ENCODE measurements at places on chromosomes 11 and 22.

DNA sequence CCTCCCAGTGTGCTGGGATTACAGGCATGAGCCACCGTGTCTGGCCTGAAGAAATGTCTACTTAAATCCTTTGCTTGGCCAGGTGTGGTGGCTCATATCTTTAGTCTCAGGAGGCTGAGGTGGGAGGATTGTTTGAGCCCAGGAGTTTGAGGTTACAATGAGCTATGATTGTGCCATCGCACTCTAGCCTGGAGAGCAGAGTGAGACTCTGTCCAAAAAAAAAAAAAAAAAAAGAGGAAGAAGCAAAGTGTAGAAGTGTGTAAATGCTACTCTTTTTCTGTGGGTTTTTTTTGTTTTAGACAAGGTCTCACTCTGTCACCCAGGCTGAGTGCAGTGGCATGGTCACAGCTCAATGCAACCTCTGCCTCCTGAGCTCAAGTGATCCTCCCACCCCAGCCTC, 6.4 kb upstream of the ATG16L2 start:
- no peak for DNase-seq

GRCh38 chr11:76094740-76095139, 111.6 kb downstream of the WNT11 start:
- no peak for DNase-seq

DNA sequence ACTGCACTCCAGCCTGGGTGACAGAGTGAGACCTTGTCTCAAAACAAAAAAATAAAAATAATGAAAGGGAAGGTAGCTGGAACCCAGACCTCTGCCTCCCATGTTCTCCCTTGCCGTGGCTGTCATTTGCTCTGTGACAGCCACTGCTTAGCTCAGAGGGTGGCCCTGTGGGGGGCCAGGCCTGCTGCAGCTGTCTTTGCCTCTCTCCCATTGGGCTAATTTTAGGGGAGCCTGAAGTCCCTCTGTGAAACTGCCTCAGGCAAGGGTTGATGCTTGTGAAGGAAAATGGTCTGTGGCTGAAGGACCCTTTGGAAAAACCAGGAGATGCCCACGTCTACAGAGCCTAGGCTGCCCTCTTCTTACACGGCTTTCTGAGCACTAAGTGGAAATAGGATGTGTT, 42.9 kb downstream of the C11orf91 start:
- no peak for DNase-seq

- no peak for DNase-seq
Observed at GRCh38 chr11:32088117-32088941, 2.5 kb upstream of the RCN1 start.

DNA sequence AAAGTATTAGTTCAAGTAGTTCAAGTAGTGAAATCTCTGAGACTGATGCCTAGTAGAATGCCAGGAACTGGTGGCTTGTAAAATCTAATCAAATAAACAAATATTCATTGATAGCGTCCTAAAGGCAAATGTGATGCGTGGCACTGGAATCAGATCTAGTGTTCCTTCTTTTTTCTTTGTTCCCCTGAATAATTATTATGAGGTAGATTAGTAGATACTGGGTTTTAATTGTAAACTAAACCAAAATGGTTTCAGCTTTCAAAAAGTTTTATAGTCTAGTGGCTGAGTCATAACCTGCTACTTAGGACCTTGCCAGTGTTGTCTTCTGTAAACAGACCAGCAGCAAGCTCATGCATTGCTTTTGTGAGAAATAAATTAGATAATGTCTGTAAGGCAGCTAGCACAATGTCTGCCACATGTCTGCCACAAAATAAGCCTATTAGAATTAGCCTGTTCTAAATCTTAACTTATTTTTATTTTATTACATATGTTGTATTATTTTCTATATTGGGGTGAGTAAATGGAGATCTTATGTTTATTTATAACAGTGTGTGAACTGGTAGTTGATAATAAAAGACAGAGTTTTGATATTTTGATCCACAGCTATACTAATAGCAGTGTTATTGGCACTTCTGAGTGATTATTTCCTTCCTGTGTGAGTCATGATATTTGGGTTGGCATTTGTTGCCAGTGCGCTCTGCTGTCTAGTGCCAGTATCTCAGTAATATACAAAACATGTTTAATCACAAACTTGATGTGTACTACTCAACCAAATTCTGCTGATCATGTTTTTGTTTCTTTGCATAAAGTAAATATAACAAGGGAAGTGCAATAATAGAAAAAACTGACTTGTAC, 135.7 kb downstream of the TMEM135 start:
- DNase-seq = no peak

DNA sequence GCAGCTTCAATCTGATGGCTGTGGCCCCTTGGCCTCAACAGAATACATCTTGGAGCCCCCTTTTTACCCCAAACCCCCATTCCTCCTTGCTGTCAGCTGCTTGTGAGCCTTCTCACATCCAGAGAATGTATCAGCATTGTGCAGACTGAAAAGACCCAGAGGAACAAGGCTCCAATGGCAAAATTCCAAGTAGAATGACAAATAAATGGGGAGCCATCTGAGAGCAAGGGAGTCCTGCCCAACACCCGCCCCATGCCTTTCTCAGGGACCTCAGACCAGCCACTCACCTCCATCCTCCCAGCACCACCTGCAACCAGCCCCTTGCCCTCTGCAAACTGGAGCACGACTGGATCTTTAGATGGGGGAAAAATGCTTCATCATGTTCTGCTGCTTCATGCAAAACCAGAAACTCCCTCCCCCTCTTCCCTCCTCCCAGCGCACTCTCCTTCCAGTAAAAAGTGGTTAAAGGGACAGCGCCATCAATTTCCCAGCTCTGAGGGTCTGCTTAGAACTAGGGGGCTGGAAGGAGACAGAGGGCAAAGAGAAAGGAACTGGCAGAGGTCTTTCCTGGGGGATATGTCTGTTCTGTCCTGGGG, 2.2 kb upstream of the NEFH start:
- DNase-seq = no peak

DNA sequence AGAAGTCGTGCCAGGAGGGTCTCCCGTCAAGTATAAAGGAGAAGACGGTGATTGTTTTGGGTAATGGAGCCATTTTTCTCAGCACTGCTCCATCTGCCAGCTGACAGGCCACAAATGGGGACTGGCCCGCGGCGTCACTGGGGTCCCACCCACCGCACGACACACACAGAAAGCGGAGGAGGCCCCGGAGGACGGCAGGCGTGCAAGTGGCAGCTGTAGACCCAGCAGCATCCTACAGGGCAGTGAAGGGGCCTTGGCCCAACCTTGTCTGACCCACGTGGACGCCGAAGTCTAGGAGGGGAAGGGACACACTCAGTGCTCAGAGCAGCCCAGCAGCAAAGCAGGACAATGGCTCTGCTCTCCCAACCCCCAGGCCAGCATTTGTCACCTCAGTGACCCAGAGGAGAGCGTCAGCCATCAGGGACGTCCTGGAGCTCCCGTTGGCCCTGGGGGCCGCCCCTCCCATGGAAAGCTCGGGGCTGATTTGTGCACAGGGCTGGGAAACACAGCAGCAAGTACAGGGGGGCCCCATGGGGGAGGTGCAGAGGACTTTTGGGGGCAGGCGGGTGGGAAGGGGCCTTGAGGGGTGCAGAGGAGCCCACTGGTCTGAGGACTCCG, 644.4 kb downstream of the BRD1 start:
- DNase-seq = no peak

- DNase-seq = no peak
Observed at GRCh38 chr11:60989093-60989650, 17.7 kb downstream of the CD6 start.

GRCh38 chr11:85539029-85539689, 88.0 kb downstream of the DLG2 start:
- DNase-seq = no peak

GRCh38 chr22:37802310-37803194, 5.2 kb upstream of the GCAT start:
- DNase-seq = peak; percentile 24

GRCh38 chr22:36753916-36754315, 22.0 kb downstream of the IFT27 start:
- no peak for DNase-seq

GRCh38 chr11:74185695-74186094, 14.6 kb downstream of the PPME1 start:
- DNase-seq = no peak

GRCh38 chr22:24541681-24542515, 13.0 kb downstream of the GUCD1 start:
- DNase-seq = no peak

- no peak for DNase-seq
Observed at GRCh38 chr11:126591966-126592489, 236.5 kb downstream of the ST3GAL4 start.

GRCh38 chr22:19706661-19707151, 7.6 kb upstream of the SEPTIN5 start:
- no peak for DNase-seq

GRCh38 chr11:103808252-103808651, 228.2 kb upstream of the DDI1 start:
- DNase-seq = no peak

DNA sequence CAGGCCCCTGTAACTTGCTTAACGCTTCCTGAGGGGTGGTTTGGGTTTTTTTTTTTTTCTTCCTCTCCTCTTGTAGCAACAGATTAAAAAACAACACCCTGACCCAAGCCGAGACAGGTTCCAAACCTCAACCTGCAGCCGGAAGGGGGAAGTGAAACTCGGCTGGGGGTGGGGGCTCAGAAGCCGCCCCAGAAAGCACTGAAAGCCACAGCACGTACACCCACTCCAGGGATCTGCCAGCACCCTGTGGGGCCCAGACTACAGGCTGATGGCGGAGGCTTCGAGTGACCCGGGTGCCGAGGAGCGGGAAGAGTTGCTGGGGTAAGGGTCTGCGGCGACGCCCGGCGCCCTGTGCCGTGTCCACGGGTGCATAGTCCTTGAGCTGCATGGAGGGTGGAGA, at the start of gene LSP1:
Gene LSP1 (plus strand): TSS at position 208 of the 400 bp plus-strand sequence. CDS start 61 bp downstream, at position 269.
- DNase-seq = no peak

DNA sequence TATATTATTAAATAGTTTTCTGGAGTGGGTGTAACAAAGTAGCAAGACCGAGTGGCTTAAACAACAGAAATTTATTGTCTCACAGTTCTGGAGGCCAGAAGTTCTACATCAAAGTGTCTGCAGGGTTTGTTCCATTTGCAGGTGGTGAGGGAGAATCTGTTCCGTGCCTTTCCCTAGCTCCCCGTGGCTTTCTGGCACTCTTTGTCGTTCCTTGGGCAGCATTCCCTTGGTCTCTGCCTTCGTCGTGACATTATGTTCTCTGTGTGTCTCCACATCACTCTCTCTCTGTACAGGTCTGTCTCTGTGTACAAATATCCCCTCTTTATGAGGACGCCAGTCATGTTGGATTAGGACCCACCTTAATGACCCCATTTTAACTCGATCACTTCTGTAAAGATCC, 38.2 kb downstream of the LDLRAD3 start:
- no peak for DNase-seq

DNA sequence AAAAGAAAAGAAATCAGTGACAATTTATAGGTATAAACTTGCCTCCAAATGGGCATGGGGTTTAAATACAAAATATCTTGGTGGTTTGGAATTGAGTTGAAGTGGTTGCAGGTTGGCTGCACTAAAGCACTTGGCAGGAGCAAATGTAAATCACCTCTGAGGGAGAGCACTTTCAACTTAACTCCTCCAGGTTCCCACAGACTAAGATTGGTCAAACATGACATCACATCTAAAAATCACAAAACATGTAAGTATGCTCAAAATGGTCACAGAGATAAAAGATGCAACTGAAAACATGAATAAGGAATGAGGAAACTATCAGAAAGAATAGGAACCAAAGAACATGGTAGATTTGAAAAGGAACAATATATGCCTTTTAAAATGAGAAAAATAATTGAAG, 12.3 kb upstream of the SHANK3 start:
- no peak for DNase-seq

DNA sequence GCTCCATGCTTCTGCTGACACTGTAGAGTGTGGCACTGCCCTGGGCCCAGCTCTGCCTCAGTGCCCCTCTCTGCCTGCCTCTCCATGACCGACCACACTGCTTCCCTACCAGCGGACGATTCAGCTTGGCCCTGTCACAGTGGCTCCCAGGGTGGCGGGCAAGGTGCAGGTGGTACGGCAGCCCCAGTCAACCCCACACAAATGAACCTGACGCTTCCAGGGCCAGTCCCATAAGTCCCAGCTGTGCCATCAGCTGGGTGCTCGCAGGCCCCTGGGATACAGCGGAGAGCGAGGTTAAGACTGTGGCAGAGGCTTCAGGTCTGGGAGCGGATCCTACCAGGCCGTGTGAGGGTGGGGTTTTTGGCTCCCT, 134.8 kb downstream of the LDLRAD3 start:
- no peak for DNase-seq

- DNase-seq = no peak
Observed at GRCh38 chr11:122869622-122870021, 12.9 kb upstream of the JHY start.

DNA sequence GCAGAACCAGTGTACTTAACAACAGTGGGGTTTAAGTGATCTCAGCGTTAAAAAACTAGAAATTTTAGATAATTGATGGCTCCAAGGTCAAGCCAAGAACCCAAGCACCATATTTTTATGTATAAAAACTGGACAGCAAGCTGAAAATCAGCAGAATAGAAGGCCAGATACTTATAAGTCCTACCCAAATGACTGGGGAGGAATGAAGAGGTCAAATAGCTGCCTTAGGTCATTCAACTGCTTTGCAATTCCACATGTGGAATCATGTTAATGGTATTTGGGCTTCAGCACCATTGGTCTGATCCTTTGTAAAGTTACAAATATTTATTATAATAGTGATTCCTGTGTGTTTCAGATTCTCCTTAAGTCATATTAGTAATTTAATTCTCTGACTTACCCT, 108.4 kb downstream of the FAT3 start:
- no peak for DNase-seq
